Stimulated activated CD8-positive, alpha-beta memory T cell treated with anti-CD3 and anti-CD28 coated beads, Interleukin-4, amount 100 ng/mL, for 1 hour (primary cell): ENCODE measurements at places on chromosomes 6 and 20.

DNA sequence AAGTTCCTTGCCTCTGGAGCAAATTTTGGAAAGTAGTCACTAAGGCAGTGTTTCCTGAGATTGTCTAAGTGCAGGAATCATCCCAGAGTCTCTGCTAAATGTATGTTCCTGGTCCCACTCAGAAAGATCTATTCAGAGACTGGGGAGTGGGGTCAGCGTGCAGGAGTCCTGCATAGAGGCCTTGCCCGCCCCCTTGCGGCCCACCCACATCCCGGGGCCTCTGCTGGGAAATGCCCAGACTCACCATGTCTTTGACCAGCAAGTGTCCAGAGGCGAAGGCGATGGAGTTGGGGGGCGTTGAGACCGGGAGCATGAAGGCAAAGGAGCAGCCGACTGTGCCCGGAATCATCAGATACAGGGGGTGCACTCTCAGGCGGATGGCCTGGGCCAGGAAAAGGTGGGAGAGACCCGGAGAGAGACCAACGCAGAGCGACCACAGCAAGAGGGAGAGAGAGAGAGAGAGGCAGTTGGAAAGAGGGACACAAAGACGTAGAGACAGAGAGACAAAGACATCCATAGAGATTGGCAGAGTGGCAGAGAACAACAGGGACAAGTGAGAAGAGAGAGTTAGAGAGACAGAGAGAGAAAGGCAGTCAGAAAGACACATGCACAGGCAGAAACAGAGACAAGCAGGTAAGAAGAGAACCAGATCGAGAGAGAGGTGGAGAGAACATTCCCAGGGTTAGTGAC lies 12.9 kb upstream of the OCSTAMP start:
- no peak for DNase-seq

DNA sequence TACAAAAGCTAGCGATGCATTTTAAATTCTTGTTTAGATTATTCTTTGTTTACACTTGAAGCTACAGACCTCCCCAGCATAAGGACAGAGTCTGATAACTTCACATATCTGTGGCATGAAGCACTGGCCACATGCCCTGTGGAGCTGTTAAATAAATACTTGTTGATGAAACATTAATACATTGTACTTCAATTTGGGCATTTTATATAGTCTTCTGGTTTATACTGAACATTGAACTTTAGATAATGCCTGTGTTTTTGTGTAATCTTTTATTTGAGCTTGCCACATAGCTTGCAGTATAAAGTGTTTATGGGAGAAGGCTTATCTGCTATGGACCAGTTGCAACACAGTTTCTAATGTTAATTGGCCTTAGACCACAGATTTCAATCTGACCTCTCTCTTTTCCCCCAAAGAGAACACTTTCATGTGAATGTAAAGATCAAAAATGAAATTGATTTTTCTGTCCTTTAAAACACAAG lies 48.2 kb downstream of the FRK start:
- DNase-seq: no peak

DNA sequence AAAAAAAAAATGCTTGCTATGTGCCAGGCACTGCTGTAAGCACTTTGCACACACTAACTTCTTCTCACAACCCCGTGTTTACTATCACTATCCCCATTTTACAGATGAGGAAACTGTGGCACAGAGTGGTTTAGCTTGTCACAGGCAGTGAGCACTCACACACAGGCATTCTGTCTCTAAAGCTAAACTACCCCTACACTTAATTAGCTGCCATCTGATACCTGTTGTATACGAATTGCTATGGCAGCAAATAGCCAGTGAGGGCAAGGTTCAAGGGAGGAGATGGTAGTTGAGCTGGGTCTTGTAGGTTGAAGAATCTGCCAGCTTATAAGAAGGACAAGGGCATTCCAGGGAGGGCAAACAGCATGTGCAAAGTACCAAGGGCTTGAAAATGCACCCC lies 5.2 kb downstream of the TNNC2 start:
- DNase-seq: no peak

- no peak for DNase-seq
Observed at GRCh38 chr6:138107752-138108592, 753 bp upstream of the PERP start.

DNA sequence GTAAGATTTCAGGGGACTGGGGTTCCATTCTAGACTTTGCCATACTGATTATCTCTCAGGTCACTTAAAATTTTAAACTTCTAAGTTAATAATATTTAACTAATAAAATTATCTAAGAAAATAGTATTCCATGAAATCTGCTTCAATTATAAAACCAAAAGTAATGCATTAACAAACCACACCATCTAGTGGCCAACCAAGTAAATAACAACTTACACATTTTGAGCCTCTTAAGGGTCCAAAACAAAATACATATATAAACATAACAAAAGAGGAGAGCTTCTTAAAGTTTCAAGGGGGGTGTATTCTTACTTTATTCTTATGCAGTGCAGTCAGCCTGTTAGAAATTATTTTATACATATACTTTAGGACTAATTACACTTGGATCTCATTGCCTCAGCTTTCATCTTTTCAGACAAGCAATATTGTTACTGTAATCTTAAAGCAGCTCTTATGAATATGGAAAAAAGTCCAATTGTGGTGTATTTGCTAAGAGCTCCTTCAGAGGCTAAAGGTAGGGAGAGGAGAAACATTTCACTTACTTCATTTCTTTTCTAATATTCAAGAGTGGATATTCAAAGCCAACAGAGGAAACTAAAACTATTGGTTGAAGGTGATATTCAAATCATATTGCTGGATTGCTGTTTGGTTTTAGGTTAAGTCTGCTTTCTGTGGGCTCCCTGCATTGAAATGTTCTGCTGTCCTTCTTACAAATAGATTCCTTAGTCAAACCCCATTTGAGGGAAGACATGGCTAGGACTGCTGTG lies 199.7 kb upstream of the SIM1 start:
- DNase-seq: no peak

- DNase-seq: no peak
Observed at GRCh38 chr6:90197854-90198496, 98.7 kb downstream of the BACH2 start.

DNA sequence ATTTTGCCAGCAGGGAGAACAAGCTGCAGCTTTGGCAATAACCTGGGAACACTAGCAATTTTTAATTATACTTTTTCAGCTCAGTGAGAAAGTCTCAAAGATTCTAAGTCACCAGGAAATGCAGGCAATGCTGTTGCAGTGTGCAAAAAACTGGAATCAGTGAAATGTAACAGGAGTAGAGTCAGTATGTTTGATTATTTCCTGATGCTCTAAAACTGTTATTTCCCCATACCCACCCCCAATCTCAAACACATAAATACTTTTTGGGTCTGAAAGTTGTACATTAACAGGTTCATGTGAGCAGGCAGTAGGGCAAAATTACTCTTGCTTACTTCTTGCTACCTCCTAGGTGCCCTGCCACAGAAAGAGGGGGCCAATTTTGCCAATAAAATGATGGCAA lies 65.4 kb upstream of the BEND6 start:
- DNase-seq: no peak

DNA sequence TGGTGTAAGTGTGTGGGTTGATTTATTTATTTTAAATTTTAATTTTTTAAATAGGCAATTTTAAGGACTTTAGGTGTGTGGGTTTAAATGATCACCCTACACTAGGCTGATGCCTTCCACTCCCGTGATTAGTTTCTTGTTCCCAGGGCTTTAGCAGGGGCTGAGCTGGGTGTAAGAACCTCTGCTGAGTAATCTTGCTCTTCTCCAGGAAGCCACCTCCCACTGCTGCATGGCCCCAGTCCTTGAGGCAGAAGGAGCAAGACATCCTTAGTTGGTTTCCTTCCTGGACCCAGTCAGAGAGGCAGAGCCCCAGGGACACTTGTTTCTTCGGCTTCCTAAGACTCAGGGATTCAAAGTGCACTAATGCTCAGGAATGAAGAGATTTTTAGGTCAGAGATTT lies 19.8 kb upstream of the CDC5L start:
- DNase-seq: no peak
